ENCODE measurements at places on chromosomes 7 and 10. TPM values are rescaled to one million over a fixed set of nuclear protein-coding genes. Genes with fewer than 3 reads are reported as not detected.

DNA sequence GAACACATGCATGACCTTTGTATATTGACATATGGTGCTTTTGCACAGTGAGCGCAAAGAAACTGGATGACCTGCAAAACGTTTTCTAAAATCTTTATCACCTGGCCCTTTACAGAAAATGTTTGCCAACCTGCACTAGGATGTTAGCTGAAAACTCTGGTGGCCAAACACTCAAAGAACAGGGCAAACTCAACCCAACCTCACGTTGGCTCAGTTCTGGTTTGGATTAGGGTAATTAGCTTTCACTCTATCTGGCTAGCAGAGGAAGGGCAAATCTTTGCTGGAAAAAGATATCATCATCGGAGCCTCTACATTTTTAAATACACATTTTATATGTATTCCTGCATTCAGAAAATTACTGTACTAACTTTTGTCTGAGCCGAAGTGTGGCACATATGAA lies 688.9 kb downstream of the PHTF2 start:
- H3K36me3 ChIP-seq: peaks cover 11% of the 10 kb centered on the region
- peaks cover 11% of the 10 kb centered on the region for H3K4me1 ChIP-seq
- DNase-seq: no peak
- H3K27me3 ChIP-seq: no peaks in the 10 kb centered on the region
- H3K4me3 ChIP-seq: no peak overlapping the region

GRCh38 chr7:47291461-47292081 lies 290.3 kb downstream of the TNS3 start:
- peaks cover 5% of the 10 kb centered on the region for H3K27me3 ChIP-seq
- H3K4me3 ChIP-seq: peak overlapping the region; percentile 78
- H3K36me3 ChIP-seq: peaks cover 67% of the 10 kb centered on the region

GRCh38 chr7:92988051-92988450 lies 129.7 kb downstream of the SAMD9 start:
- peaks cover 10% of the 10 kb centered on the region for H3K36me3 ChIP-seq
- H3K4me3 ChIP-seq: peak overlapping the region; percentile 20
- peak; percentile 59 for DNase-seq
- peak overlapping the region; percentile 83 for H3K27ac ChIP-seq

- H3K4me1 ChIP-seq: peaks cover 7% of the 10 kb centered on the region
- H3K36me3 ChIP-seq: peaks cover 15% of the 10 kb centered on the region
- H3K4me3 ChIP-seq: no peak overlapping the region
- no peak for DNase-seq
- H3K27ac ChIP-seq: no peak overlapping the region
- H3K27me3 ChIP-seq: no peaks in the 10 kb centered on the region
Measured at GRCh38 chr7:27822245-27822644, 82.3 kb downstream of the TAX1BP1 start.

DNA sequence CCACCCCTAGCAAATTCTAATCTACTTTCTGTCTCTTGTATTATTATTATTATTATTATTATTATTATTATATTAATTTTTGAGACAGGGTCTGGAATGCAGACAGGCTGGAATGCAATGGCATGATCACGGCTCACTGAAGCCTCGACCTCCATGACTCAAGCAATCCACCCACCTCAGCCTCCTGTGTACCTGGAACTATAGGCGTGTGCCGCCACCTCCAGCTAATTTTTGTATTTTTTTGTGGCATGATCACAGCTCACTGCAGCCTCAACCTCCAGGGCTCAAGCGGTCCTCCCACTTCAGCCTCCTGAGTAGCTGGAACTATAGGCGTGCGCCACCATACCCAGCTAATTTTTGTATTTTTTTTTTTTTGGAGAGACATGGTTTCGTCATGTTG lies 2.6 kb upstream of the TMEM139 start:
- peaks cover 6% of the 10 kb centered on the region for H3K27me3 ChIP-seq
- no peaks in the 10 kb centered on the region for H3K36me3 ChIP-seq
- no peak for DNase-seq

- peak overlapping the region; percentile 88 for H3K27ac ChIP-seq
- H3K36me3 ChIP-seq: peaks cover 7% of the 10 kb centered on the region
- peak overlapping the region; percentile 75 for H3K4me3 ChIP-seq
- peaks cover 92% of the 10 kb centered on the region for H3K4me1 ChIP-seq
Measured at GRCh38 chr7:6252341-6252746, 20.1 kb downstream of the CYTH3 start.

DNA sequence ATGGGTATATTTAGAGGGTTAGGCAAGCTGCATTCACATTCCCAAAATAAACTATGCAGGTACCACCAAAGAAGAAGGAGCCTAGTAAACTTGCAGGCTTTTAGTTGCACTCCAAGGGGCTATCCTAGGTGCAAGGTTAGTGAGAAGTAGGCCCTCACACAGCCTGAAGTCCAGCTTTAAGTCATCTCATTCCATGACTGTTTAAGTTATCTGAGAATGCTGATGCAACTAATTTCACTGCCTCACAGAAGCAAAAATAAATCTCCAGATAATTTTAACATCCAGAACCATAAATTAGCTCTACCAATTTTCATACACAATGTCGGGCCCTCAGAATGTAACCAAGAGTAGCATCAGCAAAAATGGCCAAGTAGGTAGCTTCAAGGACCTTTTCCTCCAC lies 34.3 kb upstream of the HHEX start:
- DNase-seq: no peak
- no peak overlapping the region for H3K4me3 ChIP-seq
- H3K27me3 ChIP-seq: no peaks in the 10 kb centered on the region
- peaks cover 5% of the 10 kb centered on the region for H3K4me1 ChIP-seq
- H3K27ac ChIP-seq: no peak overlapping the region

DNA sequence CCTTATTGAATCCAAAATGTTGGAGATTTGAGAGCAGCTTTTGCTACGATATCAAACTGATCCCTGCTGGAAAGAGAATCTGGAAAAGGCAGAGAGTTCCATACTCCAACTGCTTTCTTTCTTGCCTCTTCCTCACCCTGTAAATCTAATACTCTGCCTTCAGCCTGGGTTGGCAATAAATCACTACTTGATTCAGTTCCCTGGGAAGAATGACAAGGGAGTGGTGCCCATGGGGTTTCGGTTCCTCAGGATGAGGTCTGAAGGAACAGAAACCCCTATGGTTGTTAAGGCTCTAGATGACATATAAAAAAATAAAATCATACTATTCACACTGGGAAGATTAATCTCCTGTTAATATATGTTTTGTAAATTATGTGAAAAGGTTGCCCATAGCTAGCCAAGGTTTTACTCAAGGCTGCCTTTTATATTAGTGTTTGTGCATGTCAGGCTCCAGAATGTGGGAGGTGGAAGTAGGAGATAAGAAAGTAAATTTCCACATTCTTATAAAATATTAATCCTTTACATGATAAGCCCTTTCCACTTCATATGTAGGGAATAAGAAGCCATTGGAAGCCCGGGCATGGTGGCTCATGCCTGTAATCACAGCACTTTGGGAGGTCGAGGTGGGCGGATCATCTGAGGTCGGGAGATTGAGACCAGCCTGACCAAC lies 106.2 kb upstream of the CACNA2D1 start:
- H3K4me1 ChIP-seq: no peaks in the 10 kb centered on the region
- peaks cover 11% of the 10 kb centered on the region for H3K27me3 ChIP-seq
- no peaks in the 10 kb centered on the region for H3K36me3 ChIP-seq
- no peak for DNase-seq

DNA sequence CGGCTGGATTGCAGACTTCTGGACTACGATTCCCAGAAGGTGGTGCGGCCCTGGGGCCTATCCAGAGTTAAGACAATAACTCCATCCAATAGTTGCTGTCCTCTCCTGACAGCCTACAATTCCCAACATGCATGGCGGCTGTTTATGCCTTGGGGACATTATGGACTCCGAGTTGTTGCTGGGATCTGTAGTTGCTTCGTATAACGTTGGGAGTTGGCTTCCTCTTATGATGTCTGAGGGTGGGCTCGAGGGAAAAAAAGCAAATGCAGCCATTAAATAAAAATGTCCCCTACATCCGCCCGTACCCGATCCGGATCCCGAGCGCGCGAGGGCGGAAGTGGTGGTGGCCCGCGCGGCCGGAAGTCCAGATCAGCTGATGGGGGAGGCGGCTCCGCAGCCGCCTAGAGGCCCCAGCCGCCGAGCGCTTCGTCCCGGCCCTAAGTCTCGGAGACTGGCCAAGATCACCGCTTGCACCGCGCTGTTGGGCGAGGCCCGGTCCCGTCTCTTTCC lies at the start of gene ZSWIM8:
TSS of gene ZSWIM8 (plus strand) at position 396 of the 510 bp plus-strand sequence. CDS start 273 bp downstream, outside the sequence.
- peak; percentile 95 for DNase-seq
- peak within 1 kb of the TSS; percentile 99 for H3K27ac ChIP-seq
- peaks cover 23% of the 10 kb centered on the region for H3K36me3 ChIP-seq
- peak within 1 kb of the TSS; percentile 100 for H3K4me3 ChIP-seq
- peaks cover 41% of the 10 kb centered on the region for H3K4me1 ChIP-seq
- peaks cover 4% of the 10 kb centered on the region for H3K27me3 ChIP-seq

GRCh38 chr7:115980159-115980558 lies 50.4 kb downstream of the TFEC start:
- no peaks in the 10 kb centered on the region for H3K4me1 ChIP-seq
- no peak overlapping the region for H3K4me3 ChIP-seq
- H3K27me3 ChIP-seq: no peaks in the 10 kb centered on the region
- H3K36me3 ChIP-seq: no peaks in the 10 kb centered on the region
- H3K27ac ChIP-seq: no peak overlapping the region
- no peak for DNase-seq

GRCh38 chr7:71096351-71096750 lies 35.6 kb upstream of the GALNT17 start:
- no peak overlapping the region for H3K27ac ChIP-seq
- no peaks in the 10 kb centered on the region for H3K36me3 ChIP-seq
- no peak for DNase-seq
- no peaks in the 10 kb centered on the region for H3K4me1 ChIP-seq

The UPK3B gene
- total RNA-seq: not detected

The UPK3BL1 gene
- total RNA-seq: 15.0 TPM

The SORBS1 gene
- 0.12 TPM for total RNA-seq

The GIMAP5 gene
- not detected for total RNA-seq
